ENCODE measurements at places on chromosomes 13 and 19. TPM values are rescaled to one million over a fixed set of nuclear protein-coding genes. Genes with fewer than 3 reads are reported as not detected.

DNA sequence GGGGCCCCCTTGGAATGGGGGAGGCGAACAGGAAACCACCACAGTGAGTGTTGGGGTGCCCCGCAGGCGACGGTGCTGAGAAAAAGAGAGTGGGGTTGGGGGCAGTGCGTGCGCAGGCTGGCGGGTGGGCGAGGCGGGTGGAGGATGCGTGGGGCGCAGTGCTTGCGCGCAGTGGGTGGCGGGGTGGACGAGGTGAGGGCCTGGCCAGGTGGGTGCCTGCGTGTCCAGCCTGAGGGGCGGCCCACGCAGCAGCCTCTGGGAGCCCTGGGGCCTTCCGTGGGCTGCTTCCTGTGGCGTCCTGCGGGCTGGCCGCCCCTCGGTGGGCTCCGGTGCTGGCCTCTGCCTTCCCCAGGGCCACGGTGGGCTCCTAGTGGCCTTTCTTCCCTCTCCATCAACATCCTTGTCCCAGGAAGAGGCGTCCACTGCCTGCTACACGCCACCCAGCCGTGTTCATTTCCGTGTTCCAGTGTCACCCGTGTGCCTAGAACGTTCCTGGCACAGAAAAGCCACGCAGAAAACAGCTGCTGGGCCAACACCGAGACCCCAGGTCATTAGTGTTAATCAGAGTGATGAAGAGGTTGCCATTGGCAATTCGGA is 7.1 kb downstream of the ATP11A start:
- DNase-seq, result no peak

DNA sequence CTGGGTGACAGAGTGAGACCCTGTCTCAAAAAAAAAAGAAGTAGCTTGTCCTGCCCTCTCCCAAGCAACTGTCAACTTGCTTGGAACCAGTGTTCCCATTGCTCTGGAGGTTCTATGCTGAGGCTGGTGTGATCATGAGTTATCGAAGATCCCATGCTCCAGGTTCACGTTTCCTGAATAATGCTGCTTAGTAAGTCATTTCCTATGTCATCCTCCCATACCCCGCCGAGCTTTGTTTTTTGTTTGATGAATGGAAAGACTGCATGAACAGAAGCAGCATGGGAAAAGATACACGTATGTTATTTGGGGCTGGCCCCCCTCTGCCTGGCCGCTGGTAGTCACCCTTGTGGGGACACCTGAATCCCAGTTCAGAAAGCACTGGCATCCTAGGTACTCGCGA is 11.3 kb downstream of the SLC25A42 start:
- no peak for DNase-seq

DNA sequence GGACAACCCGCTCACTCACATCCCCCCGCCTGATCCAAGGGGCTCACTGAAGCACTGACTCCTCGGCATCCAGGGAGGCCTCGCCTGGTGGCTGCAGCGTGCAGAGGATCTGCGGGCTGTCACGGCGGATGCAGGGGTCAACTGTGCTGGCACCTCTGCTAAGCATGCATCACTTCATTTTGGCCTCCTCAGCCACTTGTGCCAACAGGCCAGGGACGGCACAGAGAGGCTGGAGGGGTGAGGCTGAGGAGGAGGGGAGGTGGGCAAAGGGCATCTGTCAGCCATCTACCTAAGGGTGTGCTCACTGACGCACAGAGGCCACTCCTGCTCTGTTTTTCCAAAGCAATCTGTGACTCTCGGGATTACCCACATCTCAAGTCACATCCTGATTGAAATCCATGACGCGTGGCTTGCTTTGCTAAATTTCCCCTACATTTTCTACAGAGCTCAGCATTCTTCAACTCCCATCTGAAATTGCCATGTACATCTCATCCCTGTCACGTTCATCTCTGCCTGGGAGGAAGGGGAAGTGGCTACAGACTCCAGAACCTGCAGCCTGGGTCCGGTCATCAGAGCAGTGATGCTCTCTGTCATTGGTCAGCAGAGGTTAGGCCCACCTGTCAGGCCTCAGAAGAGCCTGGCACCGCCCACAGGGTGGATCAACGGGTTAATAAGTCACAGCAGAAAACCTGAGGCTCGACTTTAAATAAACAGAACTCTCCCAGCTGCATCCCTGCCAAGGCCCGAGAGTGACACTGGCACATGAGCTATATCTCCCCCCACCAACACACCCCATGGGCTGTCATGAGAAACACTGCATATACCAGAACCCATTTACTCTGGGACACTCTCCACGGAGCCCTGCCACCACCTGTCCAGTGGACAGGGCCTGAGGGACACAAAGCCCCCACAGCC is 17.6 kb downstream of the ELL start:
- peak; percentile 55 for DNase-seq

DNA sequence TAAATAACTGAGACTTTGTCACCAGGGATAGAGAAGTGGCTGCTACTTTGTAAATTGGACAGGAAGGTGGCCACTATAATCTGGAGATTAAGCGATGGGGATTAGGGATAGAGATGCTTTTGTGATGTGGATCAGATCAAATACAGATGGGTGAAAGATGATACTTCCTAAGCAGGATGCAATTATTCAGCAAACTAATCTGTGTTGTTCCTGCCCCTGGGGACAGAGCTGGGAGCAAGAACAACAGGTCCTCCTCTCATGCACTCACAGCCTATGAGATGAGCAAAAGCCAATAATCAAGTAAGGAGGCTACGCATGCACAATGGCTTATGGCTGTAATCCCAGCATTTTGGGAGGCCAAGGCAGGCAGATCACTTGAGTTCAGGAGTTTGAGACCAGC is 4.6 kb downstream of the RGL3 start:
- DNase-seq, result no peak

GRCh38 chr19:13765395-13766094 is 1.2 kb downstream of the MRI1 start:
- no peak for DNase-seq

DNA sequence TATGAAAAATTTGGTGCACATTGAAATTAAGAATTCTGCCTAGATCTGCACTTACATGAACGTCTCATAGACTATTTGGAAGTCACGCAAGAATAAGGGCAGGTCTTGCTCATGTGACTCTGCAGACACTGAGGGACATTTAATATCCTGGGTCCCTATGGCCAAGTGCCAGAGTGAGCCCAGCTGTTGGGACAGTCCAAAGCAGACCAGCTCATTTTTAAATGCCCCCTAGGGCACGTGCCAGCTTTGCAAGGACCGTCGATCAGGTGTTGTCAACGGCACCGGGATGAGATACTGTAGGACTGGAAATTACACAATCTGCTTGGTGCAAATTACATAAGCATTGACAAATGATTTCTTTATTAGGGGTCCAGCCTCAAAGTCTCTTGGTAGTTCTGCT is 293.6 kb downstream of the TEX29 start:
- DNase-seq, result no peak

DNA sequence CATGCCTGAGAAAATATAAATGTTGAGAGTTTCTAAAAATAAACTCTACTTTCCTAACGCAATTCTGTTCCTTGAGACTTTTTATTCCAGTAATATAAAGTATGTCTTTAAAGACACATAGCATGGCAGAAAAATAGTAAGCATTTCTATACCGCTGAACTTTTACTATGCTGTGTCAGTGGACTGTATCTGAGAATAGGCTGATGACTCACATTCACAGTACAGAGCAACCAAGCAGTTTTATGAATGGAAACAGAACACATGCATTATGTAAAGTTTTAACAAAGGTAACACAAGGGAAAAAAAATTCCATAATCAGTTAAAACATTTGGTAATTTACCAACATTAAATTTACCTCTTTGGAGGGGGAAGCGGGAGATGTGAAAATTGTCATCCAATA is 38.4 kb downstream of the ZDHHC20 start:
- DNase-seq, result no peak

DNA sequence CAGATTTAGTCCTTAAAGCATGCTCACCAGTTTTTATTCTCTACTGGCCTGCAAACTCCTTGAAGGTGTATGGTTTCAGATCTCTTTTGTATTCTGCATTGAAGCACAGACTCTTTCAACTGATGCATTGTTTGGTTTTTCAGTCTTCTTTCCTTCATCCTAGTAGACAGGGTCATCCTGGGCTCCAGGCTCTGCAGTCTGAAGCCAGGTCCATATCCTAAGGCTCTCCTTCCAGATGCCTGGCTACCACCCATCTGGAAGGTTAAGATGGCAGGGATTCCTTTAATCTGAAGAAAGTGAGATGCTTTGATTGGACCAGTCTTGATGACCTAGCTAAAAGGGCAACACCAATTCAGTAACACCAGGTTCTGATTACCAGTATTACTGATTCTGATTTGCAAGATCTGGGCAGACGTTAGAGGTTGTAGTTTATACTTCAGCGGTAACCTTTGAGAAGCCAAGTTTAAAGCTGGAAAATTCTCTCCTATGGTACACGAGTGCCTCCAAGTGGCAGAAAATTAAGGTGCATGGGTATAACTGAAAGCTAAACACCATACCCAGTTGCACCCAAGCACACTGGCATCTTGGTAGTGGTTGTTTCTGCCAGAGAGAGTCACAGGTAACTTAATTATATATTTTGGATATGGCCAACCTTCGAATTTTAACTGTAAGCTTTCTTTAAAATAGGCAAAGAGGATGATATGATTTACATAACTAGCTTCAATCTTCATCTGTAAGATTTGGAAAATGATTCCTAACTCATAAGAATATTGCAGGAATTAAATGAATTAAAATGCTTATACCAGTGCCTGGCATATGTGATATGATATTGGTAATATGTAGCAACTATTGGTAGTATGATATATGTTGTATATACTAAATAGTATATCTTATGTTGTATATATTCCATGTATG is 1651.9 kb upstream of the MIR17HG start:
- peak; percentile 55 for DNase-seq

DNA sequence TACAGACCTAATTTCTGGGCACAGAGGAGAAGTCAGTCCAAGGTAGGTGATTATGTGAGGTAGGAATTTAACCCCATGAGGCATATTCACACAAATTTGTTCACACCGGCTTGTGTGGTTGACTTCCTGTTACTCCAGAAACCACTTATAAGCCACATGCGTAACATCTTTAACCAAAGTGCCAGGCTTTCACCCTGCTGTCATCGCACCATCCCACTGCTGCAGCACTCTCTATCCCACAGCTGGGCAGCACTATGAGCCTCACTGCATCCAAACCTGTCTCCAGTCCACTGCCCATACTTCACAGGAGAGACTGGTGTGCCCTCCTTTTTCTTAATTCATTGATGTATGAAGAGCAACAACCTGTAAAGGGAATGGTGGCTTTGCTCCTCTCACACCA is 128.2 kb upstream of the ARGLU1 start:
- DNase-seq, result no peak

NLRP11 gene
- not detected for total RNA-seq

N4BP2L1 gene
- total RNA-seq, result 2.4 TPM

ZNF763 gene
- 0.59 TPM for total RNA-seq

NMRK2 gene
- total RNA-seq, result 31.9 TPM
